ENCODE measurements at places on chromosomes 7 and 10.

GRCh38 chr10:77673101-77673500 is 35.5 kb upstream of the KCNMA1 start:
- DNase-seq = peak; percentile 13

GRCh38 chr10:130300608-130301020 is 164.4 kb downstream of the GLRX3 start:
- DNase-seq = no peak

DNA sequence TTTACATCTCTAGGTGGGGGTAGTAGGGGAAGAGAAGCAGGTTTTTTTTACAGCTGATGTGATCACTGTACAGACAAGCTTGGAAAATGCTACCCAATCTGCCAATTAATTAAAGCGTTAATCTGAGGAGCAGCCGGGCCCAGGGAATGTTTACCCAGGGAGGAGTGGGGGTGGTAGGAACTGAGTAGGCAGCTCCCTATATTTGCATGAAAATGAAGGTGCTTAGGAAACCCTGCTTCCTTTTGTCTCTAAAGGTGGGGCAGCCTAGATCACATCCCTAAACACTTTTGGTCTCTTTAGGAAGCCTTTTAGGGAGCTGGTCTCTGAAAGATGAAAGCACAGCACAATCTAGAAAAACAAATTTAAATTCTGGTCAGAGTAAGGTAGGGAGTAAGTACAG is 53.0 kb upstream of the NFKB2 start:
- no peak for DNase-seq

DNA sequence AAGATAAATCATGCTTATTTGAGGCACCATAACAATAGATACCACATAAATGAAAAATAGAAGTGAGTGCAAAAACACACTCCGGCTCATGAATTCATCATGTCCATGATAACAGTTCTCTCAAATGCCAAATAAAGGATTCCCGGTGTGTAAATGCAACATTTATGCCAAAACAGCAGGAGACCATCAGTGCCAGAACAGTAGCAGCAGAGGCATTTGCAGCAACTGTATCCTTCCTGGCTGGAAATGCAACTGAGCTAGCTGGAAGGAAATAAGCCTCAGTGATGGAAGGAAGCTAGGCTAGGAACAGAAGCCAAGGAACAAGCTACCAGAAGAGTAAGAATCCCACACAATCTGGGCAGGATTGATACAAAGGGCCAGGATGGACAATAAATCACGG is 79.9 kb upstream of the THSD7A start:
- no peak for DNase-seq

DNA sequence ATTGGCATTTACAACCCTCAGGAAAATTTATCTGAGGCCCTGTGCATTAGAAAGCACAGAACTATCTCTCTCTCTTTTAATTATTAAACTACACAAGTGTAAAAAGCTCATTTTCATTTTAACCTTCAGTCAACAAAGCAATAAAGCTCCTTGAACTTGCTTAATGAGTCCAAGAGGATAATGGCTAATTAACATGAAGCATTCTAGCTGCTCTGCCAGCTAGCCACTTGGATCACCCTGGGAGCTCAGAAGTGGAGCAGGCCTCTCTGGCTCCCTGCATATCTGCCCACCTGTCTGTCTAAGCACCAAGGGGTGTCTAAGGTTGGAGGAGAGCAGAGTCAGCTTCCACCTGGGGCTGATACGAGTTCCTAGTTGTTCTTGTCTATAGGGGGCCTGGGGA is 56.0 kb upstream of the SLC35G1 start:
- DNase-seq = no peak

- DNase-seq = peak; percentile 42
Measured at GRCh38 chr7:106128836-106129235, 16.7 kb upstream of the SYPL1 start.

DNA sequence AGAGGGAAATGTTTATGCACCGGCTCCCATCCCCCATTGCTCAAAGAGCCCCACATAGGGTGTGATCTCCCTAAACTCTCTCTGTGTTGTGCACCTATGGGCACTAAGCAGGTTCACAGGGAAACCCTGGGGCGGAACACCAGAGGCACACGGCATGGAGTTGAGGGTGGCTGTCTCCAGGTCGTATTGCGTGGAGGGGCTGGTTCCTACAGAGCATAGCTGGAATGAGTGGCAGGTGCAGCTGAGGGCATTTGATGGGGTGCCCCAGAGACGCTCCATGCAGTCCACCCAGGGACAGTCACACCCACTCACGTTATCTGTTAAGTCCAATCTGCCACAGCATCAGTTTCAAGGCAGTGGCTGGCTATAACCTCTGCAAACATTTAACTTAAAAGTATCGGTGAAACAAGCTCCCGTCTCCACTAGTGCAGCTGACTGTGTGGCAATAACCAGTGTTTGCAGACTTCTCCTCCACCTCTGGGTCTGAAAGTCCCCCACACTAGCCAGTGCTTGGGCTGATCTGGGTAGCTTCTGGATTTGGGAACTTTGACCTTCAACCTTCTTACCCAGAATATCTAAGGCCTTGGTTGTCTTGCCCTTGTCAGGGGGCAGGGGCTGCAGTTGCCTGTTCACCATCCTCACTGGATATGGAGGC is 249.2 kb upstream of the ZNF32 start:
- no peak for DNase-seq

DNA sequence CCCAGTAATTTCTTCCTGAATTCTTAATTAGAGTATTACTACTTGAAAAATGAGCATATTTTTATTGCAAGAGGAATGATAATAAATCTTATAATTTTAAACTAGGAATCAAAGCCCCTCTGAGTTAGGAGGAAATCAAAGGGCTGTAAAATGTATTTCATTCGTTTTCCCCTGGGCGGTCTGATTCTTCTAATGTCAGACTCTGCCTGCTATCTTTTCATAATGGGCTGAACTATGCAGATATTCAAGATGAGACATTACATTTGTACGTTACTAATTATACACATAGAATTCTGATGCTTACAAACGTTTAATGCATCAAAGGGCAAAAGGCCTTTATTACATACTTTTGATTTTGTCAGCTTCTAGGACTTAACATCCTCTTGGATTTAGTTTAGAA is 16.0 kb upstream of the TRUB1 start:
- DNase-seq = peak; percentile 43

DNA sequence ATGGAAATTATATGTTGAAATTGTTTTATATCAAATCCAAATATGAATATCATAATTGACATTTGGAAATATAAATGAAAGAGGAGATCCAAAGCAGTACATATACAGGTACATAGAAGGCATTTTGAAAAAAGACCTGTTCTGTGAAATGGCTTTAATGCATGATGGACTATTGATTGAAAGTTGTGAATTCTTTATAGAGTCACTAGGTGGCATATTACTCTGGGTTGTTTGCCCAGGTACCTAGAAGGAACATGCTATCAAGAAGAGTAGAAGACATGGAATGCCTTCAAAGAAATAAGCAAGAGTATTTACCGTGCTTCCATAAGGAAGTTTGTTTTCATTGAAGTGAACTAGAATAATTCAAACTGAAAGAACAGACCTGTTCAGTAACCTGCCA is 160.0 kb upstream of the ANK3 start:
- no peak for DNase-seq

DNA sequence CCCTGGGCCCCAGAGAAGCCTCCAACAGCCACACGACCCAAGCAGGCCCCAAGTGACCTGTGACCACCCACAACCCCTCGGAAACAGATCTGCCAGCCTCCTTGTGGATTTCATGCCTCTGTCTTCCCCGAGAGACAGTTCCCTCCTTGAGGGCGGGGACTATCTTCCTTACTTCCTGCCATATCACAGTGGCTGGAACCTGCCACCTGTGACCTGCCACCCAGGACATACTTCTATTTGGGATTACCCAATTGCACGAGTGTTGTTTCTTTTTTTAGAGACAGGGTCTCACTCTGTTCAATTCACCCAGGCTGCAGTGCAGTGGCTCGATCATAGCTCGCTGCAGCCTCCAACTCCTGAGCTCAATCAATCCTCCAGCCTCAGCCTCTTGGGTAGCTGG is 25.9 kb downstream of the TNRC18 start:
- no peak for DNase-seq

GRCh38 chr7:44335184-44335583 is 9.8 kb upstream of the CAMK2B start:
- no peak for DNase-seq

GRCh38 chr10:118266098-118266748 is 75.9 kb downstream of the FAM204A start:
- no peak for DNase-seq

DNA sequence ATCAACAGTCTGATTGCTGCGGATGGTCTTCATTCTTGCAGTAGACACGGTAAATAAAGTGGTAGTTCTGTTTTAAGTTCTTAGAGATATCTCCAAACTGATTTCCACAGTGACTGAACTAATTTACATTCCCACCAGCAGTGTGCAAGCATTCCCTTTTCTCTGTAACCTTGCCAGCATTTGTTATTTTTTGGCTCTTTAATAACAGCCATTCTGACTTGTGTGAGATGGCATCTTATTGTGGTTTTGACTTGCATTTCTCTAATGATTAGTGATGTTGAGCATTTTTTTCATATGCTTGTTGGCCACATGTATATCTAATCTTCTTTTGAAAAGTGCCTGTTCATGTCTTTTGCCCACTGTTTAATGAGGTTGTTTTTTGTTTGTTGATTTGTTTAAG is 30.2 kb upstream of the CXCL12 start:
- DNase-seq = peak; percentile 86

- no peak for DNase-seq
Measured at GRCh38 chr7:22677680-22678079, 49.3 kb upstream of the IL6 start.

DNA sequence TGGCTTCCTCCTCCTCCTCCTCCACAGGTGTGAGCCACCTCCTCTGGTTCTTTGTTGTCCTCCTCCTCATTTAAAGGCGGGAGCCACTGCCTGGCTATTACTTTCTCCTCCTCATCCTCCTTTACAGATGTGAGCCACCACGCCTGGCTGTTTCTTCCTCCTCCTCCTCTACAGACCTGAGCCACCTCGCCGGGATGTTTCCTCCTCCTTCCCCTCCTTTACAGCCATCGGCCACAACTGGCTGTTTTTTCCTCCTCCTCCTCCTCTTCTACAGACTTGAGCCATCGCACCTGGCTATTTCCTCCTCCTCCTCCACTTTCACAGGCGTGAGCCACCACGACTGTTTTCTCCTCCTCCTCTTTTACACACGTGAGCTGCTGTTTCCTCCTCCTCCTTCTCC is 49.0 kb upstream of the ZNF479 start:
- DNase-seq = no peak

DNA sequence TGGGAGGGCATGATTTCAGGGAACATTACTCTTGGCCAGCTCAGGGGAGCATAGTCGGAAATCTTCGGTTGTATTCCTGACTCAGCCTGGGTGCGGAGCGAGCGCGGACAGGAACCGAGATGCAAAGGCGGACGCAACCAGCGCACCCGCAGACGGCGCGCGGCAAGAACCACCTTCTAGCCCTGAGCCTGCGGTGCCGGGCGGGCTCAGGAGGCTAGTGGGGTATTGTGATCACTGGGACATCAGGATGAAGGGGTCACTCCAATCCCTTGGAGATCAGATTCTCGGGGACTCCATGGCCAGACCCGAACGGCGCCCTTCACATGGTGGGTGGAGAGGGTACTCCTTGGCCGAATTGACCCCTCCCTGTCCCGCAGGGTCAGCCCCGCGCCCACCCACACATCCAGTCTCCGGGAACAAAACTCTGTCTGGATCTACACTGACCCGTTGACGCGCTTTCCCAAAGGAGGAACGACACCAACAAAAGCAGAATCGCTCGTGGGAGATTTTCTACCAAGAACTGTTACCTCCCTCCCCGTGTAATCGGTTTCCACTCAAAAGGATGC is 730.5 kb downstream of the ZWINT start:
- DNase-seq = no peak

- no peak for DNase-seq
Measured at GRCh38 chr10:115558252-115558651, 465.1 kb downstream of the ATRNL1 start.

DNA sequence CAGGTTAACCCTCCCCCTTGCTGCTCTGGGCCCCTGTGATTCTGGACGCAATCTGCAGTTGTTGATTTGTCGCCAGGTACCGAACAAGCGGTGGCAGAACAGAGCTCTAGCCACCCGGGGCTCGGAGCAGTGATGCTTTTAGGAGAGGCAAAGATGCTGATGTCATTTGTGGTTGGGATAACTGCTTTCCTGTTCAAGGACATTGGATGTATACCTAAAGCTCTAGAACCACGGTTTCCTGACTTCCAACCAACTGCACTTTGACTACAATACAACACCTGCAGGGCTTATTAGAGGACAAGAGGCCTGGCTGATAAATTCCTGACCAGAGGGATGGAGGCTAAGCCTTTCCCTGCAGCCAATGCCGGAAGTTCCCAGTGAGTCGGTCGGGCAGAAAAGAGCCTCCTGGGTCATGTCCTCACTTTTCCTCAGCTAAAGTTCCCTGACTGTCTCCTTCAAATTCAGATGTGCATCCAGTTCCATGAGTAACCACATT is 6.5 kb upstream of the RBM20 start:
- no peak for DNase-seq

GRCh38 chr7:100396421-100396982 is 23.2 kb downstream of the PILRA start:
- DNase-seq = no peak

DNA sequence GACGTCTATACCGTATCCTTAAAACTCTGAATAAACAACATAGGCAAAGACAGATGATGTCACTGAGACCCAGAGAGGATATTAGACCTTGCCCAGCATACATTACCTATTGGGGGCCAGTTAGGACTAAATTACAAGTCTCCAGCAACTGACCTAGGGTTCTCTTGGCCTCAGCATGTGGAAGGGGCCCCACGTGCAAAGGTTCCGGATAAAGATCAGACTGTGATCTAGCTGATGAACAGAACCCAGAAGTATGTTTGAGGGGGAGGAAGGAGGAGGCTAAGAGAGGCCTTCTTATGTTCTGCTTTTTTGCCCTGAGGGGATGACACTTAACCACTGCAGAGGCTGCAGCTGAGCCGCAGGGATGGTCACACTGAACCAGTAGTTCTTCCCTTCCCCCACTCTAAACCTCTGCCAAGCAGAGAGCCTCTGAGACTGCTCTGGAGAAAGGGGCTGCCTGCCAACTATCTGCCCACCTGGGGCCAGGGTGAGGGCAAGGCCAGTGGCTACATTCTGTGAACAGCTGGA is 24.0 kb upstream of the KMT2C start:
- no peak for DNase-seq

GRCh38 chr7:134722786-134723322 is 56.6 kb upstream of the CALD1 start:
- DNase-seq = no peak

DNA sequence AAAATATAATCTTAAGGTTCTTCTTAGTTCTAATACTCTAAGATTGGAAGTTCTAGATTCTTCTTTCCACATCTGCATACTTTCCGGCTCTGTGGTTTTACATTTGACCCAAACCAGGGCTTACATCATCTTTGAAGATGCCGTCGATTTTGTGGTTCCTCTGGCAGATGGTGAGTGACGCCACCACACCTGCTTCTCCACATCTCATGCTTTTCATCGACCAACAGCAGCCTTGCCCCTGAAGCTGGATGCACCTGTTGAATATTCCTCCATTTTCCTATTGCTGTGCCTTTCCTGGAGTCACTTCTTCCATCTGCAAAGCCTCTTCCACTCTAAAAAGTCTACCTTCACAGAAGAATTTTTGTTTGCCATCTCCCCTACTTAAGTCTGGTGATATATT is 121.3 kb downstream of the PRKCQ start:
- no peak for DNase-seq

- no peak for DNase-seq
Measured at GRCh38 chr10:89640241-89640640, 4.8 kb downstream of the PANK1 start.

- peak; percentile 65 for DNase-seq
Measured at GRCh38 chr7:18895456-18895855, 222.0 kb downstream of the TWIST1 start.

Measured in fibroblast of skin of scalp (primary cell).